ENCODE measurements at places on chromosomes 5 and 9.
A peak's percentile ranks its signal among the peaks of the same experiment; 100 is the strongest.

DNA sequence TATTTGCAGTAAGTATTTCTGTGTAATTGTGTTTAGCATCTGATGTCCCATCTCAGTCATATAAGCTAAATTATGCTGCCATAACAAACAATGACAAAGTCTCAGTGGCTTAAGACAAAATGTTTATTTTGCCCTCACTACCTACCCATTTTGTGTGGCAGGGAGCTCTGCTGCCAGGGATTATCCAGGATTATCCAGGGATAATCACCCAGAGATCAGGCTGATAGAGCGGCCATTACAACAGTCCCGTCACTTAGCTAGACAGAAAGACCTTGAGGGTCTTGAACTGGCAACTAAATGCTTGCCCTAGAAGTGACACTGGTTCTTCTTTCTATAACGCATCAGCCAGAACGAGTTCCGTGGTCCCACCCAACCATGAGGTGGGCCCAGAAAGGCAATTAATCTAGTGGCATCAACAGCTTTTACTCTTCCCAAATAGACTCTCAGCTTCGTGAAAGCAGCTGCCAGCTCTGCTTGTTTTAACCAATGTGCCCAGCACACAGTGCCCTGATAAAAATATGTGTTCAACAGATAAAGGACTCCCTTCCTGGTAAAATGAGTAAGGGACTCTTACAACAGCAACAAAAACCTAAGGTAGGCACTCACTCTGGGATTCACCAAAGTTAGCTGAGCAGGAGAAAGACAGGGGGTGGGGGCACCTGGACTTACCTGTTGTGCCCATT lies 22.8 kb downstream of the CCDC69 start:
- no peak for DNase-seq

GRCh38 chr5:10021248-10021647 lies 228.4 kb downstream of the ATPSCKMT start:
- DNase-seq = no peak

DNA sequence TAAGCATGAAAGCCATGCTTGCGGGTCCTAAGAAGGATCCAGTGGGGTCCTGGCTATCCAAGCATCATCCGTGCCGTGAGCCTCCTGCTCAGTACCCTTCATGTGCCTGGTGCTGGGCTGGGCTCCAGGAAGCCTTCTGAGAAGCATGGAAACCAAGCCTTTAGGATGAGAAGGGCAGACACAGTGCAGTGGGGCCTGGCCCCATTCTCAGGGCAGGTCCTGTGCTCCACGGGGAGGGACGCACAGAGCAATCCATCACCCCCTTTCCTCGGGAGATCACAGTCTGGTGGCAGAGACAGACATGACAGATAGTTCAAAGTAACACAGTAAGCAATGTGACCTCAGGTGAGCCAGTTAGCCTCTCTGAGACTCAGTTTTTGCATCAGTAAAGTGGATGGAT lies 76.9 kb downstream of the RGS3 start:
- no peak for DNase-seq

GRCh38 chr9:125341566-125341965 lies 79.9 kb downstream of the GAPVD1 start:
- DNase-seq = no peak

- peak; percentile 82 for DNase-seq
Measured at GRCh38 chr9:72557549-72557948, 36.1 kb downstream of the TMC1 start.

DNA sequence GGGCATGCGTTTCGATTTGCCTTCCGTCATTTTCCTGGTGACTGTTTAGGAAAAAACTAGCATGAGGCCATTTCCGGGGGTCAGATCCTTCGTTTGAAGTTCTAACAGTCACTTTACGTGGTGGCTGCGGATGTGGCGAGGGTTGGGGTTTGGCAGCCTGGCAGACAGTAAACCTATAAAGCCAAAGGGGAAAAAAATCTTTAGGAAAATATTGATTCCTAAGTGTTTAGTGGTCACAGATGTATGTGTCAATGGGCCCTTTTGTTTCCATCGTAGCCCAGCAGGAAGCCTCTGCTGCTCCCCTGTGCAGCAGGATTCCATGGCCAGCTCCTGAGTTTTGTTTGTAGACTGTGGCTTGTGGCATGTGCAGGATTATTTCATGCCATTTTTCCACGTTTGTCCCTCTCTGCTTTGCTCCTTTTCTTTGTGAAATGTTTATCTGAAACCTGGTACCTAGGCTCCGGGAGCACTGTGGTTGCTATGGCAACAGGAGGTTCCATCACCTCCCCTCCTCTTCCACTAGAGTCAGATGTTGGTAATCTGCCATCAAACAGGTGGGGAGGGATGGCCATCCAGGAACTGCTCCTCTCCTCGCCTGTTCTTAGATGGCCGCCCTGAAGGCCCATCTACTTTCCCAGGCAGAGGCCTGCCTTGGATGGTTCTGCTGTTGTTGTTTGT lies 202.3 kb downstream of the AOPEP start:
- no peak for DNase-seq

Data from GM03348 (cell line).